Stimulated activated CD8-positive, alpha-beta memory T cell treated with anti-CD3 and anti-CD28 coated beads, Interleukin-2, amount 100 ng/mL, for 1 hour (primary cell): ENCODE measurements at places on chromosomes 1 and 21.
A peak's percentile ranks its signal among the peaks of the same experiment; 100 is the strongest.

- no peak for DNase-seq
These were observed 27.7 kb upstream of the FMO1 start for GRCh38 chr1:171220581-171221054.

- DNase-seq, result no peak
These were observed 37.5 kb upstream of the RD3 start for GRCh38 chr1:211529453-211529852.

GRCh38 chr1:109890115-109890953 lies 20.3 kb upstream of the CSF1 start:
- no peak for DNase-seq

- no peak for DNase-seq
These were observed 3.4 kb downstream of the PRPF38B start for GRCh38 chr1:108695535-108695934.

DNA sequence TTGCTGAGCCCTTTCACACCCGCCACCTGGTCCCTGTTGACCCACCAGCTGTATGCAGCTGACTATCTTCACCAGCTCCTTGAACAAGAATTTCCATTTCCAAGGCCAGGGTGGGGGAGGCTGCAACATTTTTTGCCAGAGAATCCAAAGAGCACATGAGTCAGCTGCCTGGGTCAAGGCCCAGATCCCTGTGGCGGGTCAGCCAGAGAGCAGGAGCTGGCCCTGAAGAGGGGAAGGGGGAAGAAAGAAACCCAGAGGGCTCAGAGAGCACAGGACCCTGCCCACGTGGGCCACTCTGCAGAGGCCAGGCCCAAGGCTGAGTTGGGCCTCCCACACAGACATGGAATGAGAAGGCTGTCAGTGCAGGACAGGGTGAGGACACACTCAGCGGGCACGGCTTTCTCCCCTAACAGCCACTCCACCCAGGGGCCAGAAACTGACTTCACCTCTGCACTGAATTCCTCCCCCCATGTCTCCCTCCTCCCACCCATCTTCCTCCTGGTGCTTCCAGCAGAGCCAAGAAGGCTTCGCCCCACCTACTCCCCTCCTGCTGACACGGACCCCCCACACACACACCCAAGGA lies 28.9 kb downstream of the S100A6 start:
- no peak for DNase-seq

DNA sequence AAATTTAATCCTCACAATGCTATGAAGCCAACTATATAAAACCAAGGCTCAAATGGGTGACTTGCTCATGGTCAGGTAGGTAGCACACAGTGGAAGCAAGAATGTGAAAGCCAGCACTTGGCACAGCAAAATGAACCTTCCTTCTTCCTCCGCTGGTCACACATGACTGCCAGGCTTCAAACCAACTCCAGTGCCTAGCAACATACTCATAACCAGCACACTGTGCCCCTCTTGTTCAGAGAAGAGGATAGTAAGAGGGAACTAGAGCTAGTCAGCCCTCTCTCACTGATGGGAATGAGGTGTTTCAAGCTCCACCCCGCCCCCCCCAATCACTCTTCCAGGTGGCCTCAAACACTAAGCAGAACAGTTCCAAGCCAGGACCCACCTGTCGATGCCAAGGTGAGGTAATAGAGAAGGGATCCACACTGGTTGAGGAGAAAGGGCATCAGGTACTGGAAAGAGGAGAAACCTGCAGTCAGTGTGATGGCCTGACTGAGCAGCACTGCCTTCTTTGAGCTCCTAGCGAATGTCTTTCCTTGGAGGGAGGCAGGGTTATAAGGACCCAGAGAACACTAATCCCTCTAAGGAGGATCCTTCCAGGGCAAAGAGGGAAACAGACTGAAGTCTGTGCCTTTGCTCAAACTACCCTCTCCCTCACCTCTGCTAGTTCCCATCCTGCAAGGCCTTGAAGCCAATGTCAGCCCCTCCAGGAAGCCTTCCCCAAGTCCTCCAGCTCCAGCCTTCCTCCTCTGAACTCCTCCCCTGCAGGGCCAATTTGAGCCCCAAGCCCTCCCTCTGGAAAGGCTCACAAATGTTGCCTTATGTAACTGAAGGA lies 1.2 kb downstream of the TMEM234 start:
- no peak for DNase-seq

GRCh38 chr1:174049514-174049913 lies 27.4 kb upstream of the RC3H1 start:
- DNase-seq, result no peak

- DNase-seq, result no peak
These were observed 136.0 kb downstream of the SNX7 start for GRCh38 chr1:98797506-98797905.

GRCh38 chr21:44306936-44307704 lies 7.3 kb downstream of the PFKL start:
- DNase-seq, result no peak

GRCh38 chr1:23497777-23498439 lies 13.9 kb upstream of the ASAP3 start:
- DNase-seq, result no peak

GRCh38 chr1:94797291-94797690 lies 22.9 kb upstream of the SLC44A3 start:
- no peak for DNase-seq

DNA sequence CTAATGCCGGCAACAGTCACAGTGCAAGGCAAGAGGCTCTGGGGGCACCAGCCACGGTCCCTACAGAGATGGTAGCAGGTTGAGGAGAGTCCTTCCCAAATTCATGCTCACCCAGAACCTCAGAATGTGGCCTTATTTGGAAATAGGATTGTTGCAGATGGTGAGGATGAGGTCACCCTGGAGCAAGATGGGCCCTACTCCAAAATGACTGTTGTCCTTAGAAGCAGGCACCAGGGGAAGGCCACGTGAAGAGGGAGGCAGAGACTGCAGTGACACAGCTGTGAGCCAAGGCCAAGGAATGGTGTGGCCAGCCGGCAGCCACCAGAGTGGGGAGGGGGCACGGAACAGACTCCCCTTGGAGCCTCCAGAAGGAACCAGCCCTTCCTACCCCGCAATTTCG lies 70.8 kb upstream of the CLDN14 start:
- DNase-seq, result no peak

DNA sequence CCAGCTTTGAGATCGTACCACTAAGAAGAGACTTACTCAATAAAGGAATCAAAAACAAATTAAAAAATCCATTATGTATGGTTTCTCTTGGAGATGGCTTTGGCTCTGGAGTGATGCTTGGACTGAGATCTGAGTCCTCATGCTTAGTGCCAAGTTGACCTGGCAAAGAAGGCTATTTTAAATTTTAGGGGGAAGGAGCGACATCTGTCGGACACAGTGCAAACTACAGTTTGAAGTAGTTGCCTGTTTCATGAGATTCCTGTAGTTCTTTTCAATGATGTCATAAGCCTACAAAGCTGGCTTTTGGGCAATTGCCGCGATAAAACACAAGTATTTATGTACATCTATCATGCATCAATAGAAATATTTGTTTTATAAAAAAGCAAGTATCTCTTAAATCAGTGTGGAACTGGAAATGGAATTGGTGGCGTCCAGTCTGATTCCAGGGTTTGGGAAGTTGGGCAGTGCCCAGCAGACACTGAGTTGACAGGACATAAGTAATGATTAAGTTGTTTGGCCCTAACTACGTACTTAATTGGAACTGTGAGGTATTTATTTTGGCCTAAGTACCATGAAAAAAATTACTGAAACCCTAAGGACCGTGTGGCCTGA lies 50.0 kb downstream of the TBCE start:
- peak; percentile 36 for DNase-seq
